Astrocyte of the cerebellum (primary cell): ENCODE measurements at places on chromosomes 7 and 10.

DNA sequence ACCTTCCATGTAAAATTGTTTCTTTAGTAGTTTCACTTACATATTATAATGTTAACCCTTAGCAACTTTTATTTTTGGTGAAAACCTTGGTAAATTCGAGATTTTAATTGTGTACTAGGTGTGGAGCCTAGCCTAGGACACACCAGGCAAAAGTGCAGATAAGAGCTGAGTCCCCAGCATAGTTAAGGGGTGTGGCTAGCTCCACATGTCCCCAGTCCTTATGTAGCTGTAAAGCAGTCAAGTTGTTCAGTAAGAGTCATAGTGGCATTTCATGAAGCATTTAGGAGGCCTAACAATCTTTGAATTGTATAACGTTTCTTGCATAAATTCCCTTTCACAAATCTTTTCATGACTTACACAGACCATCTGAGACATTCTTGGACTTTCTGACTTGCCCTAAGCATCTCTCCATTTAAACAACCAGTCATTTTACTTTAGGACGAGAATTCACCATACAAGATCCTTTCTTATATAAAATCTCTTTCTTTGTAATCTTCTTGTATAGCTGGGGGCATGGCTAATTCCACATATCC lies 53.8 kb upstream of the INHBA start:
- no peak for DNase-seq

DNA sequence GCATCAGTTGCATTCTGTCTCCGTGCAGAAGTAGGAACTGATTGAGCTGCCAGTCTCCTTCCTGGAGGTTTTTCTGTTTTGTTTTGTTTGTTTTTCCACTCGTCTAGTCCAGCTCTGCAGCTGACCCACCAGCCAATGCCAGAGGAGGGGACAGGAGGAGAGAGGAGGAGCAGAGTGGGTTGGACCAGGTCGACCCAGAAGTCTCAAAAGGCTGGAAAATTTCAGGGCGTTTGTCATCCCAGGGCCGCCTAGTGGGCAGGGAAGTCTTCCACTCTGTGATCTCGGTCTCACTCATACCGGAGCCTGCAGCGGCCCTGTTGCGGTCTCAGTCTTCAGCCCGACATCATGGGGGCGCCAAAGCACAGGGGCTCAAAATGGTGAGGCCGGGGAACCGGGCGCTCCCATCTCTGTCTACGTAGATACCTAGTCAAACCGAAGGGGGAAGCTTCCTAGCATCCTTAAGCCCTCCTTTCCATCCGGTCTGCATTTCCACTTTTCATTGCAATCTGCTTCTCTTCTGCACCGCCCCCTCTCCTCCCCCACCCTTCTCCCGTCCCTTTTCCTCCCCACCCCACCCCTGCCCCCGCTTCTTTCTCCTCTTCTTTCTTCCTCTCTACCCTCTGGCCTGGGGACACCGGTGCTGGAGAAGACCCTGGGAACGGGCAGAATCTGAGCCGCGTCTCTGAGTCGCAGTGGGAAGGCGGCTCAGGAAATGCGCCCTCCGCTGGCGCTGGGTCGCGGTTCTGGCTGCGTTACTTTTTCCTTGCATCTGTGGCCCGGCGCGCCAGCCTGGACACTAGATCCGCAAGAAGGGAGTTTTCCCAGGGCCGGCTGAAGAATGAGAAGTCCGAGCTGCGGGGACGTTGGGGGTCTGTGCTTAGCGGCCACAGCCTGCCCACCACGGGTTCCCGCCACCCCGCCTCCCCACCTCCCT lies 16.2 kb upstream of the PAX2 start:
- DNase-seq, result no peak

DNA sequence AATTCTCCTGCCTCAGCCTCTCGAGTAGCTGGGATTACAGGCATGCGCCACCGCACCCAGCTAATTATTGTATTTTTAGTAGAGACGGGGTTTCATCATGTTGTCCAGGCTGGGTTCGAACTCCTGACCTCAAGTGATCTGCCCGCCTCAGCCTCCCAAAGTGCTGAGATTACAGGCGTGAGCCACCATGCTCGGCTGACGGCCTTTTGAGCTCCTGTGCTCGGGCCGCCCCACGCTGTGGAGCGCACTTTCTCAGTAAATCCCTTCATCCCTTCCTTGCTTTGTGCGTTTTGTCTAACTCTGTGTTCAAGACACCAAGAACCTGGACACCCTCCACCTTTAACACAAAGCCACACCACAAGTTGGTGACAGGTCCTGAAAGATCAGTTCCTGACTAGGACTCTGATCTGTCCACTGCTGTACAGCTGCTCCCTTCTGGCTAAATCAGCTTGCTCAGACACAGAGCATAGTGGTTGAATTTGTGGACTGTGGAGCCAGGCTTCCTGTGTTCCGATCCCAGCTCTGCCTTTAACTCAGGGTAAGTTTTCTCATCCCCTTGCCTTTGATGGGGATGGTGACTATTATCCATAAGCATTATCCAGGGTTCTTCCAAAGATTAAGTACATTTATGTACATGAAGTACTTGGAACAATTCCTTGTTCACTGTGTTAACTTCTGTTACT lies 20.1 kb downstream of the CHST3 start:
- DNase-seq, result no peak

- no peak for DNase-seq
These were observed 36.5 kb downstream of the IL15RA start for GRCh38 chr10:5940807-5941218.

DNA sequence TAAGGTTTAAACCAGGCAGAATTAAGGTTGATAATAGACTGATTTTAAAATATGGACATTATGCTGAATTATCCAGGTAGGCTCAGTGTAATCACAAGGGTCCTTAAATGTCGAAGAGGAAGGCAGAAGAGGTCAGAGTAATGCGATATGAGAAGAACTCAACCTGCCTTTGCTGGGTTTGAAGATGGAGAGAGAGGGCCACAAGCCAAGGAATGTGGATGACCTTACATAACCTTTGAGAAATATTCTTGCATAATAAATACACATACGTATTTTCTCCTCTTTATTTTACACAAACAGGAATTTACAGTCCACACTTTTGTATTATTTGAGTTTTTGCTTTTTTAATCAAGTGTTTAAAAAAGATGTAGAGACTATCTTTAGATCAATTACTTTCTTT lies 88.5 kb downstream of the ST7 start:
- DNase-seq, result no peak

GRCh38 chr7:55438757-55439525 lies 73.8 kb downstream of the LANCL2 start:
- no peak for DNase-seq

- DNase-seq, result no peak
These were observed 20.6 kb downstream of the TMEM273 start for GRCh38 chr10:49167425-49168170.

DNA sequence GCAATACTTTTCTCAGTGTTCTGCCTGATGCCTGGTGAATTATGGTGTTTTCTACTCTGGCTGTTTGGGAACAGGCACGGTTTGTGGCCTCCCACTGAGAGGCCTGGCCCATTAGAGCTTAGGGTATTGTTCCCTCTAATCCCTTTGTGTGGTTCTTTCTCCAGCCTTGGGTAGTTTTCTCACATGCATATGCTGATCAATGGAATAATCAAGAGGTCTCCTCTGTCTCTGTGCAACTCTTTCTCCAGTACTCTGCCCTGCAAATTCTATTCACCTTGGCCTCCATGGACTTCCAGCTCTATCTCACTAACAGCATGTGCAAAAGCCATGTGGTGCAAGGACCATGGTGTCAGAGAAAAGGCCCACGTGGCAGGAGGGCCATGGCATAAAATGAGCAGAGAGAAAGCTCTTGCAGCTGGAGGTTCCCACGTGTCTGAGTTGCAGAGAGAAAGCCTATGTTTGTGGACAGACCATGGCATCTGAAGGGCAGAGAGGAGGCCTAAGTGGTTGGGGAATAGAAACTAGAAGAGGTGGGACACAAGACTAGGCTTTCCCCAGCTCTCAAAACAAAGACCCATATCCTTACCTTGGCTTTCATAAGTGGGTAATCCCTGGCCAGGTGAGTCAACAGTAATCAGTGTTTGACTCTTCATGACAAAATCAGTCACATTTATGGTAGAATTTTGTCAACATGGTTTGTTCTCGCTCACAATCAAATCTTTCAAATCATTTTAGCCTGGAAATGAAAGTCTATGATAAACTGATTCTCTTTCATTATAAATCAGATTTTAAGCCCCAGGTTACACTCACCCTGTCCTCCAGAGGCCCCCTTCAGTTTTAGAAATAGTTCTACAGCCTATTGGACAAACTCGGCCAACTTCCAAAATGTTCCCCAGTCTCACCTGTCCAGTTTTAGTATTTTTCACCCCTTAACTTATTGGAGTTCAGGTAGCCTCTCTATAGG lies 17.3 kb downstream of the OPALIN start:
- DNase-seq, result no peak

DNA sequence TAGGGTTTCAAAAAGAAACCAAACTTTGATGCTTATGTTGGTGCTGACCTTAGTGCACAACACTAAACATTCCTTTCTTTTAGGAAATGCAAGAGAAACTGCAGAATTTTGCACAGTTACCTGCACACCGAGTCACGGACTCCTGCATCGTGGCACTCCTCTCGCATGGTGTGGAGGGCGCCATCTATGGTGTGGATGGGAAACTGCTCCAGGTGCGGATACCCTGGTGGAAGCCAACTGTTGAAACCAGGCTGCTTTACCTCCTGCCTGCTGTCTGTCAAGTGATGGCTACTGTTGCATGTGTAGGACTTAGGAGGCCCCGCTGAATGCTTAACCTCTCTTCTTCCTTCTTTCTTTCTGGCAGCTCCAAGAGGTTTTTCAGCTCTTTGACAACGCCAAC lies 11.7 kb downstream of the CASP2 start:
- DNase-seq, result no peak

DNA sequence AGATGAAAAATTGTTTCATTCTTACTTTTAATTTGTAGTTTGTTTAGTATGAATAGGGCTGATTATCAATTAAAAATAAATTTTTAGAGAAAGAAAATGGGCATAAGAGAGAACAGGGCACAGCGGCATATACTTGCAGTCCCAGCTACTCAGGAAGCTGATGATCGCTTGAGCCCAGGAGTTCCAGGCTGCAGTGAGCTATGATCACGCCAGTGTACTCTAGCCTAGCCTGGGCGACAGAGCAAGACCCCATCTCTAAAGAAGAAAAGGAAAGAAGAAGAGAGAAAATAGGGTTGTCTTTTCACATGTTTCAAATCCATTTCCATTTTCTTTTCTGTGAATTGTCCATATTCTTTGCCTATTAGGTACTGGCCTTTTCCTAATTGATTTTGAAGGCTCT lies 8.0 kb downstream of the SMURF1 start:
- DNase-seq, result no peak

DNA sequence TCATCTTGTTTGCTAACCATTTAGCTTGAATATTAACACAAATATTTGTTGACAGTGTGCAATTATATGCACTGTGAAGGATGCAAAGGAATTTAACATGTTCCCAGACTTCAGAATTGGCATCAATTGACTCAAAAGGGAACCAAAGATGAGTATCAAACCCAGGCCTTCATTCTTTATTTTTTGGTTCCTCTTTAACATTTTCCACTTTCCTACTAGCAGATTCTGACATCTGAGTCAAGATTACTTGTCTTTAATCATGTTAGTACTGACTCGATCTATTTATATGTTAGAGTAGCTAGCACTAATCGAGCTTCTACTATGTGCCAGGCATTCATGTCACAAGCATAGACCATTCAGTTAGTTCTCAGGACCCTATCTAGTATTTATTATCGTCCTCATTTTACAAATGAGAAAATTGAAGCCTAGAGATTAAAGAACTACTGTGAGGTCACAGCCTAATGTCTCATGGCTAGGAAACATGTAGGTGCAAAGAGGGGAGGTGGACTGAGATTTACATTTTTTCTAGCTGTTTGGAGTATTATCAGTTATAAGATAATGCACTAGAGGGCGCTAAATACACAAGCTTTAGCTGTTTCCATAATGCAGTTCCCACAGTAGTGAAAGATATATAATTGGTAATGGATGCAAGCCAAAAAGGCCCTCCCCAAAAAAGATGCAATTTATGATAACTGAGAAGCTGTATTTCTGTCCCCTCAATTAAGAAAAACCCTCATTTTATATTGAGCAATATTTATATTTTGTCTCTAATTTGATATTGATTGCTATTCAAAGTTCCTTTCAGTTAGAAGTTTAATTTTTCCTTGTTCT lies 32.9 kb upstream of the KMT2E start:
- DNase-seq, result no peak

GRCh38 chr10:68796605-68797004 lies 30.7 kb upstream of the STOX1 start:
- no peak for DNase-seq

DNA sequence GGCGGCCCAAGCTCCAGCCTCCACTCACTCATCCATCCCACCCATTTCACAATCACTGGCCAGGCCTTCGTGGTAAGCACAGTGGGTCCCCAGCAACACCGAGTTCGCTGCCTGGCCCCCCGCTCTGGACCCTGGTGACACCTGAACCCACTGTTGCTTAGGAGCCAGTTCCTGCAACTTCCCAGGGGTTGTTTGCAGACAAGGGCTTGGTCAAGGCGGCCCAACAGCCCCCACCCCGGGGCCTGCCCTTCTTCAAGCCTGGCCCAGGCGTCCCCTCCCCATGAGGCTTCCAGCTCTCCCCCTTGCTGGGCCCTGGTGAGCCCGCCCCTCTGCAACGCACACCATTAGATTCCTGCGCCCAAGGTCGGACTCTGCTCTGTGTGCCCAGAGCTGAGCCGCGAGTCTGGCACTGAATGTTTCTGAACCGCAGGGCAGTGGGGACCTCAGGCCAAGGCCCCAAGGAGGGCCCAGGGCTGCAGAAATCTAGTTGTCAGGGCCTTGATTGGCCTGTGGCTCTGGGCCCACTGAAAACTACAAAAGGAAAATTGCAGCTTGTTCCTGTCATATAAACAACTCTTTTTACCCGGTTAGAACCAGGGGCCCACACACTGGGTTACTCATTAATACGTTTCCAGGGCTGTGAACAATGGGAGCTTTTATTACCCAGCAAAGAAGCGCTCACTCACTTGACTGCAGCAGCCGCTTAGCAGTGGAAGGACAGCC lies 2.1 kb upstream of the COX19 start:
- no peak for DNase-seq
